Activated T-helper 1 cell treated with Interleukin-2 at 50 U/mL for 16 hours (primary cell): ENCODE measurements at places on chromosomes 12 and 14.

DNA sequence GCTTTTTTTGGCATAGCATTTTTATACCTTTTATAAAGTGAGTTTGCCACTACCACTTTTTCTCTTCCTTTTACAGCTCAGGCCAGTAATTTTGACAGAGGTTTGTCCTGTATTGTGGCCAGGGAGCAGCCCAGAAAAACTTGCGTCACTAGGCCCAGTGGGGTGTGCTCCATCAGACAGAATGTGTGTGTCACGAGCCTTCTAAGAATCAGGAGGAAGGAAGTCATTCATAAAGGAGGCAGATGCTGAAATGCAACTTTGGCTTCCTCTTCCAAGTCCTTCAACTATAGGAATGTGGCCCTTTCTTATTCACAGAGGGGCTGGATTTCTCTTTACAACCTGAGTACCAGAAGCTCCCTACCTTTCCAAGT, 10.1 kb upstream of the RAB35 start:
- DNase-seq: no peak

GRCh38 chr14:68015356-68016254, 196.0 kb downstream of the RAD51B start:
- no peak for DNase-seq

DNA sequence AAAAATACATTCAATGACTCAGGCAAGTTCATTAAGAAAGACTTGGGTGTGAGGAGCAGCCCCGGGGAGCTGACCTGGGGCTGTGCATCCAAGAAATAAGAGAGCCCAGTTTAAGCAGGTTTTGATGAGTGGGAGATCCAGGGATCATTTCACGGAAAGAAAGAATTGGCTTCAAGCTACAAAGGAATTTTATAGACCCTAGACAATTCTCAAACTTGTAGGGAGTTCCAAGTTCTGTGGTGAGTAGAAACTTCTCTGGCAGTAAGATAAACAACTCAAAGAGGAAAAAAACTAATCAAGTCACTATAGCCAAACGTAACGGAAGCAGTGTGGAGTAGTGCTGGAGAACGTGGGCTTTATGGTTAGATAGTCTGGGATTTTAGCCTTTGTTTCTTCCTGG, 175.7 kb upstream of the DDHD1 start:
- DNase-seq: no peak

GRCh38 chr12:19110221-19110940, 19.2 kb upstream of the PLEKHA5 start:
- DNase-seq: no peak

GRCh38 chr12:85527192-85527591, 247.2 kb downstream of the ALX1 start:
- DNase-seq: no peak
